ENCODE measurements at places on chromosomes 3 and 15. TPM values are rescaled to one million over a fixed set of nuclear protein-coding genes. Genes with fewer than 3 reads are reported as not detected.

DAZL gene
- not detected for total RNA-seq

CCR9 gene
- not detected for total RNA-seq

CLRN1 gene
- not detected for total RNA-seq

RHOV gene
- total RNA-seq: not detected

CTXN2 gene
- total RNA-seq: not detected

ACAN gene
- 8.9 TPM for total RNA-seq

SCAANT1 gene
- not detected for total RNA-seq

RTP3 gene
- total RNA-seq: not detected

IQCF5 gene
- not detected for total RNA-seq

UBP1 gene
- 34.3 TPM for total RNA-seq

SLCO2A1 gene
- 1.3 TPM for total RNA-seq

GNAT1 gene
- total RNA-seq: not detected

KATNBL1 gene
- total RNA-seq: 48.5 TPM

SLC28A2 gene
- not detected for total RNA-seq

FAM240A gene
- not detected for total RNA-seq

TNFSF10 gene
- total RNA-seq: 46.3 TPM
